Esophagus squamous epithelium (tissue), 5 donors: ENCODE measurements at places on chromosomes 3 and 15.

GRCh38 chr15:66459818-66460615, 37.5 kb downstream of the SNAPC5 start:
- no peak for DNase-seq

- DNase-seq = no peak
These were observed 629.1 kb downstream of the MECOM start for GRCh38 chr3:169034401-169034800.

DNA sequence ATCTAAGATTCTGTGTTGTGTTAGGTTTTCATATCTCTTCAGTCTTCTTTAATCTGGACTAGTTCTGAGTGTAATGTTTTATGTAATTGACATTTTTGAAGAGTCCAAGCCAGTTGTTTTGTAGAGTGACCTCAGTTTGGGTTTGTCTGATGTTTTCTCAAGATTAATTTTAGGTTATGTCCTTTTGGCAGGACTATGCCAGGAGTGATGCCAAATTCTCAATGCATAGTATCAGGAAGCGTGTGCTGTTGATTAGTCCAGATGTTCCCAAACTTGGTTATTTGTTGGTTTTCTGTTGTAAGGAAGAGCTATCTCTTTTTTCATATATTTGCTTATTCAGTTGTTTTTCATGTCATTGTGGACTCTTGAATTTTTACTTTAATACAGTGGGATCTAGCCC, 32.6 kb downstream of the NMD3 start:
- no peak for DNase-seq

- DNase-seq = no peak
These were observed 722.0 kb upstream of the CFAP20DC start for GRCh38 chr3:59771768-59772181.

DNA sequence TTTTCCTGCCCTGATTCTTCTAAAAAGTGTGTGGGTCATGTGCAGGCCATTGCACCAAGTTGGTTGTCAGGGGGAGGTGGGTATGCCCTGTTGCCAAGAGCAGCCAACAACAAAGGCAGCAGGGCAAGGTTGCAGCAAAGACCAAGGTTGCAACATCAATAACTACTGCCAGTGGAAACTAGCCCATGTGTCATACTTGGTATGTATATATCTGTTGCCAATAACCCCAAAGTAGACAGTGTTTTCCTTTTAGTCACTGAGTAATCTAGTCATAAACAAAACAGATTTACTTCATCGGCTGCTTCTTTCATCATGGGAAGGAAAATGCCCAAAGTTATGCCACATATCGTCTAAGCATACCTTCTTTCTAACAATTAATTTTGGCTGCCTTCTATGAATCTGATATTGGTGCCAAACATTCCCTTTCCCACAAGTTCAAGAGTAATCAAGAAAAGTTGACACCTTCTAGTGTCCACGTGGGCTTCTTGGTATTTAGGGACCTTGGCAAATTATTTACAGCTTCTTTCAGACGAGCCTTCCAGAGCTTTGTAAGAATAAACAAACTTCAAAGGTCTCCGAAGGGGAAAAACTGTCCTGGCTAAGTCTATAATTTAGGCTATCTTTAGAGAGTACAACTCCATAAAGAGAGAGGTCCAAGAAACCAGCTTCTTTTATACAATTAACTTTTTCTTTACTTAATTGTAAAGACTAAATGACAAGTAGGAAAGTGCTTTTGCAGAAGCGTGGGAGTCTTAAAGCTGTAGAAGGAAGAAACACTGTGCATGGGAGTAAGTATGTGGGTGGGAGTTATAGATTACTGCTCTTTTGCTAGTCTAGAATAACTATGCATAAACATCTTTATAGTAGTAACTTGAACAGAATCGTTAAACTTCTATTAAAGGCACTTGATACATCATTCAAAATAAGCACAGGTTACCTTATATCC, 10.0 kb upstream of the MBNL1 start:
- no peak for DNase-seq

GRCh38 chr3:100104817-100105413, 9.4 kb downstream of the FILIP1L start:
- DNase-seq = no peak

DNA sequence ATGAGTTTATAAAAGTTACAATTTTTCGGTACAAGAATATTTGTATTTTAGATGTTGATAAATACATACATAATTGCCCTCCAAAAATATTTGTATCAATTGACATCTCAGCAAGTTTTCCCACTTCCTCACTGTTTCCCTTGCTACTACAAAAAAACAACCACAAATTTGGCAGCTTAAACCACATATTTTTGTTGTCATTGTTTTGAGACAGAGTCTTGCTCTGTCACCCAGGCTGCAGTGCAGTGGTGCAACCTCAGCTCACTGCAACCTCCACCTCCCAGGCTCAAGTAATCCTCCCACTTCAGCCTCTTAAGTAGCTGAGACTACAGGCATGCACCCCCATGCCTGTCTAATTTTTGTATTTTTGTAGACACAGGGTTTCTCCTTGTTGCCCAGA, 162.8 kb upstream of the RARB start:
- no peak for DNase-seq

- no peak for DNase-seq
These were observed 16.1 kb downstream of the TNIK start for GRCh38 chr3:171444001-171444690.

DNA sequence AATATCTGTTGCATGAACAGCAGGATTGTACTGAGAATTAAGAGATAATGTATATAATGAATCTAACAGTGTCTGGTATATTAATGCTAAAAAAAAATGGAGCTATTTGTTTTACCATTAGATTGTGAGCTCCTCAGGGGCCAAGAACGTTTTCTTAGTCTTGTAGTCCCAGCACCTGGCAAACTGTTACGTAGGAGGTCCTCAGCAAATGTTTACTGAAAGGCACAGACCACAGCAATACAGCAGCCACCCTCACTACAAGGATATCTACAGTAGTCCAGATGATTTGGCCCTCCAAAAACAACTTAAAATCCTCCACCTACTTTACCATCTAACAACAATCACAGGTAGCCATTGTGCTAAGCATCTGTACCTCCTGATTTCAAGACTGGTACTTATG, 59.7 kb downstream of the MSL2 start:
- no peak for DNase-seq

DNA sequence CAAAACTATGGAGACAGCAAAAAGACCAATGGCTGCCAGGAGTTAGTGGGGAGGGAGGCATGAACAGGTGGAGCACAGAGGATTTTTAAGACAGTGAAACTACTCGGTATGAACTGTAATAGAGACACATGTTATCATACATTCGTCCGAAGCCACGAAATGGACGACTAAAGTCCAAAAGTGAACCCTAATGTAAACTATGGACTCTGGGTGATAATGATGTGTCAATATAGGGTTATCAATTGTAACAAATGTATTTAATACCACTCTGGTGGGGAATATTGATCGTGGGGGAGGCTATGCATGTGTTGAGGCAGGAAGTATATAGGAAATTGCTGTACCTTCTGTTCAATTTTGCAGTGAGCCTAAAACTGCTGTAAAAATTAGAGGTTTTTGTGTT, 107.0 kb downstream of the CPN2 start:
- no peak for DNase-seq

DNA sequence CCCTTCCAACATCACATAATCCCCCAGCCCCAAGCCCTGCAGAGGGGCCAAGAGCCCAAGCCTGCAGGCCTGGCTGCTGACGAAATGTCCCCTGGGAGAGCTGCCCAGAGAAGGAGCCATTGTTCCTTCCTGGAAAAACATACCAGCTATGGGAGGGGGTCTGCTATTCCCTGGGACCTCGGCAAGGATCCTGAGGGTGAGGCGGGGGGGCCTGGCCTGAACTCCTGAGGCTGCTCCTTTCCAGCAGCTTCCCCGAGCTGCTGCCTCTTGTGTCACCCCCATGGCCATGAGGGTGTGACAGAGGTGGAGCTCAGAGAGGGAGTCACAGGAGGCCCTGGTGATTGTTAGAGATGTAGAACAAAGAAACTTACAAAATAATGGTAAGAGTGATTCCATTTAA, 12.9 kb downstream of the LOXL1 start:
- DNase-seq = no peak

DNA sequence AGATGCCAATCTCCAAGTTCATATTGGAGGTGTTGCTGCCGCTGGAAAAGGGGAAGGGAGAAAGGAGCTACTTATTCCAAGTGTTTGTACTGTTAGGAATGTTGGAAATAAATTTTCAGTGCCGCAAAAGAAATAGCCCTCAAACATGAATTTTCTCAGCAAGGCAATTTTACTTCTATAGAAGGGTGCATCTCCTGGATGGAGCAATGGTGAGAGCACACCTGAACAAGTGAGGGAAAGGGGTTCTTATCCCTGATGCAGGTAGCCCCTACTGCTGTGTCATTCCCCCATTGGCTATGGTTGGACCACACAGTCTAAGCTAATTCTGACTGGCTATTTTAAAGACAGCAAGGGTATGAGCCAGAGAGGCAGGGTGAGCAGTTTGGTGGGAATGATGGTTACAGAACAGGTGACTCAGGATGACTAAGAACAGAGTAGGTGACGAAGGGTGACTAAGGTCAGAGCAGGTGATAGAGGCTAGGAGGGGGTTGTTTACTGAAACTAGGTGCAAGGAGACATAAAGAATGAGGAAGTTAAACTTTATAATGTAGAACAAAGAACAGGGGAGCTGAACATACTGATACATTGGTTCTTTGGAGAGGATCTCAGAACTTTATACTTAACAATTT, 503.5 kb downstream of the EDEM1 start:
- DNase-seq = no peak

DNA sequence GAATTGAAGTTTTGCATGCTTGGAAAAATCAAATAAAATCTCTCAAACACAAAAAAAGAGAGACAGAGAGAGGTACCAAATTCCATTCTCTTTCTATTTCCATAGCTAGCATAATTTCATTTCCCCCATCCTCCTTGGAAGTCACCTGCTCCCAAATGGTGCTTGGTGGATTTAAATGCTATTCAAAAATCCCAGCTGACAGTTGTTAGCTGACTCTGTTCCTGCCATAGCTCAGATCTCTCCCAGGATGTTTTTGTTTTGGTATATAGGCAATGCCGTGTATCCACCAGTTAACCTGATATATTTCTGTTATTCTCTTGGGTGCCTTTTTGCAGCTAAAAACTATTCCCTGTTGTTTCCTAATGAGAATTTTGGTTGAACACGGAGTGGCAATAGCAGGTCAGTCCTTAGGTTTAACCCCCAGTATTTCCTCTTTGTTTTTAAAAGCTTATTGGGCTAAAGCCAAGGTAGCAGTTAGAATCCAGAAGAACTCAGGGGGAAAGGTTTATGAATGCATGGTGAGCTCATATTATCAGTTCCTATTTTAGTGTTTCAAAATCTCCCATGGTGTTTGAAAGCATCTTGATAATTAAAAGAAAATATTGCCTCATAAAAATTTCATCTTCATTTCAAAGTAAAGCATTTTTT, 240.0 kb upstream of the GBE1 start:
- no peak for DNase-seq

- no peak for DNase-seq
These were observed 325.7 kb downstream of the MAGI1 start for GRCh38 chr3:65713016-65713415.

- no peak for DNase-seq
These were observed 190.7 kb downstream of the LSAMP start for GRCh38 chr3:116254541-116254940.

GRCh38 chr3:172213904-172214303, 174.5 kb downstream of the FNDC3B start:
- no peak for DNase-seq

DNA sequence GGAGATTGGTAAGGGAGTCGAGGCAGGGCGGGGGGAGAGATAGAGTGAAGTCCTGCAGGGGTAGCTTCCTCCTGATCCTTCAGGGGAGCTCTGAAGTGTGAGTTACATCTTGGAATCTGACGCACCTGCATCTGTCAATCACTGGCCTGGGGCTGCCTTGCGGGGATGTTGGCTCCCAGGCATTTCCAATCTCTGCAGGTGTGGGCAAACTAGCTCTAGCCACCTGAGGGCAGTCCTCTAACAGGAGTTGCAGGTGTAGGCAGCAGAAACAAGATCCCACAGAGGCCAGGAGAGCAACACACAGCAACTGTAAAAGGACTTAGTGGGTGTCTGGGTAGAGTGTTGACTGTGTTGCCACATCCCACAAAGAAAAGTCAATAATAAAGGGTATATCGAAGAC, 63.6 kb downstream of the ZNF621 start:
- DNase-seq = no peak
